ENCODE measurements at places on chromosomes 4 and X. TPM values are rescaled to one million over a fixed set of nuclear protein-coding genes. Genes with fewer than 3 reads are reported as not detected.

The CCSER1 gene
- total RNA-seq = 14.2 TPM

DNA sequence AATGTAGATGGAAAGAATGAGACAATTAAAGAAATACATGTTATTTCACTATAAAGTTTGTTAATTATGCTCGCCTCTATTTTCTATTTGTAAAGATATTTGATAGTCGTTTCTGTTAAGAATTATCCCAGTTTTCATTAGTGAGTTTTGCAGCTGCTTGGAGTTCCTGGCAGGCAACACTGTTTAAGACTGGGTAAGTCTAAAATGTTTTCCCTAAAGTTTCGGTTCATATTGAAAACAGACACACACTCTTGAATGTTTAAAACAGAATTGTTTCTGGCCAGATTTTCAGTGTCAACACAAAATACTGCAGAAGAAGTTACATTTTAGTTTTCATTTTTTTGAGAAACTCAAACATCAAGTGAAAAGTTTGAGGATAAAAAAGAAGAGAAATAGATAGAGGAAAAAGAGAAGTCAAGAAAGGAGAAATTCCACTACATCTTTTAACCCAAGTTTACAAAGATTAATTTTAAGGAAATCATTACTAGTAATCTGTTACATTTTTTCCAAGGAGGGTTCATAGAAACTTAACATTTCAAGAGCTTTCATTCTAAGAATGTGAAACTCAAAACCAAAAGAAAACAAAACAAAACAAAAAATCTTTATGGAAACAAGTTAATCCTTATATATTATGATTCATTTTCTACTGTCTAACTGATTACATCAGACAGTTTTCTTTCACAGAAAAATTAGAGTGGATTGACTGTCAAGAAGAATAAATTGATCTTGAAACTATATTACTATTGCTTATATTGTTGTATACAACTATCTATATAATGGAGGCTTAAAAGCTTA, 305.5 kb downstream of the FAT4 start:
- H3K4me1 ChIP-seq = no peaks in the 10 kb centered on the region
- no peak overlapping the region for H3K27ac ChIP-seq
- H3K4me3 ChIP-seq = no peak overlapping the region
- DNase-seq = no peak
- H3K27me3 ChIP-seq = no peaks in the 10 kb centered on the region

GRCh38 chr4:159209249-159209648, 106.4 kb downstream of the RAPGEF2 start:
- H3K27ac ChIP-seq = no peak overlapping the region
- DNase-seq = no peak
- no peaks in the 10 kb centered on the region for H3K27me3 ChIP-seq
- H3K36me3 ChIP-seq = no peaks in the 10 kb centered on the region
- H3K4me3 ChIP-seq = no peak overlapping the region

DNA sequence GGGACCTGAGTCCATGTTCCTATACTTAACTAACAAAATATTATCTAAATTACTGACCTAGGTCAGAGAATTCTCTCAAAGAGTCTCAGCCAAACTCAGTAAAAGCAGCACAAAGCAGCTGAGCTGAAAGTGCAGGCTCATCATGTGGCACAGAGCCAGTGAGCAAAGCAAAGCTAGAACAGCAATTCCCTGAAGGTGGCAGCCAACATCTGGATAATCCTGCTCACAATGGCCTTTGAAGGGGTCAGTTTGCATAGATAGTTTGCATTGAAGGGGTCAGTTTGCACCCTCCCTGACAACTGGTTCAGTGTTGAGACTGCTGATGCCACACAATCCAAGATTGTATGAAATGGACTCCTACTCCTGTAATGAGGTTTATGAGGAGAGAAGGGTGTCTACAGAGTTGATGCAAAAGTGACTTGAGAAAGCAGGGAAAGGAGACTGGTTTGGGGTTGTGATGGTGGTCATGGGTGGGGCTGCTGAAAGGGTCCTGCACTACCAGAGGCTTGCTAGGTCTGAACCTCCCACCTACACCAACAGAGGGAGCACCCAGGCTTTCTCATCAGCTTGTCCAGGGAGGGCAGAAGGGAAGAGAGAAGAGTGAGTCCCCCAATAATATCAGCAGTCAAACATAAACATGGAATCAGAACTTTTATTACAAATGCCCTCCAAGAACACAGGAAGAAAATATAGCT, 39.7 kb downstream of the TRIM61 start:
- H3K4me3 ChIP-seq = no peak overlapping the region
- H3K4me1 ChIP-seq = no peaks in the 10 kb centered on the region
- H3K36me3 ChIP-seq = no peaks in the 10 kb centered on the region
- no peak overlapping the region for H3K27ac ChIP-seq

DNA sequence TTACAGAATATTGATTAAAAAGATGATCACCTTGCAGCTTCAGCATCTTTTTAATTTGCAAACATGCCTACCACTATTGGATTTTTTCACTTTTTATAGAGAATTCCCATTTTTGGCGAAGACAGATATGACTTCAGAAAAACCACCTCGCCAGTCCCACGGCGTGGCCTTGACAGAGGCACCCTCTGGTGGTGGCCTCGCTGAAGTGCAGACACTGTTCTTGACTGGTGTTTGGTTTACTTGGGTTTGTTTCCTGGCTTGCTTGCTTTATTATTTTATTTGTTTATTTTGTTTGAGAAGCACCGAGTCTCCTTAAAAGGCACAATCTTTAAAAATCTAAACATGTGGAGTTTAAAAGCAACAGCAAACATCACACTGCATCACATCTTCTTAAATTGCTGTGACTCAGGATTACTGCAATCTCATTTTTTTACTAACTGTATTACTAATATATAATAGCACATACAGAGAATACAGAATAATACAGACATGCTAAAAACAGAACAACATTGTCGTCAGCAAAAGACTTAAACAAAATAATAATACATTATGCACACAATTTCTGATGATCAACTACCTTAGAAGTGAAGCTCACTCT, 13.1 kb upstream of the AMTN start:
- H3K36me3 ChIP-seq = no peaks in the 10 kb centered on the region
- no peaks in the 10 kb centered on the region for H3K4me1 ChIP-seq
- H3K4me3 ChIP-seq = no peak overlapping the region
- H3K27me3 ChIP-seq = no peaks in the 10 kb centered on the region
- no peak for DNase-seq

- DNase-seq = no peak
- H3K27ac ChIP-seq = no peak overlapping the region
- H3K27me3 ChIP-seq = no peaks in the 10 kb centered on the region
- H3K36me3 ChIP-seq = peaks cover 99% of the 10 kb centered on the region
- H3K4me1 ChIP-seq = no peaks in the 10 kb centered on the region
- no peak overlapping the region for H3K4me3 ChIP-seq
These were observed 35.7 kb upstream of the NKX3-2 start for GRCh38 chr4:13580036-13580435.

DNA sequence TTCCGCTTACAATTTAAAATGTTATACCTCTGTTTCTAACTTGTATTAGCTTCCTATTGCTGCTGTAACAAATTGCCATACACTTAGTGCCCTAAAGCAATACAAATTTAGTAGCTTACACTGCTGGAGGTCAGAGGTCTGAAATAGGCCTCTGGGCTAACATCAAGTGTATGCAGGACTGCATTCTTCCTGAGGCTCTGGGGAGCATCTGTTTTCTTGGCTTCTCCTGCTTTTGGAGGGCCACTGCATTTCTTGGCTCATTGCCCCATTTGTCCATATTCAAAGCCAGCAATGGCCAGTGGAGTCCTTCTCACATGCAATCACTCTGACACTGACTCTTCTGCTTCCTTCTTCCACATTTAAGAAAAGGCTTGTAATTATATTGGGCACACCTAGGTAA, 639.8 kb upstream of the INTU start:
- no peak overlapping the region for H3K4me3 ChIP-seq
- DNase-seq = no peak
- H3K27ac ChIP-seq = no peak overlapping the region
- H3K27me3 ChIP-seq = no peaks in the 10 kb centered on the region
- no peaks in the 10 kb centered on the region for H3K36me3 ChIP-seq

The ETDA gene
- total RNA-seq = not detected

Measured in heart left ventricle (tissue), 16 donors.